NCI-H2029 (cell line): ENCODE measurements at places on chromosomes 16 and 17.

- no peak for DNase-seq
These were observed 9.5 kb downstream of the TBX21 start for GRCh38 chr17:47742319-47743181.

GRCh38 chr16:65745201-65745708 lies 621.2 kb upstream of the CDH5 start:
- no peak for DNase-seq

- no peak for DNase-seq
These were observed 21.8 kb downstream of the CEP131 start for GRCh38 chr17:81200695-81201580.

DNA sequence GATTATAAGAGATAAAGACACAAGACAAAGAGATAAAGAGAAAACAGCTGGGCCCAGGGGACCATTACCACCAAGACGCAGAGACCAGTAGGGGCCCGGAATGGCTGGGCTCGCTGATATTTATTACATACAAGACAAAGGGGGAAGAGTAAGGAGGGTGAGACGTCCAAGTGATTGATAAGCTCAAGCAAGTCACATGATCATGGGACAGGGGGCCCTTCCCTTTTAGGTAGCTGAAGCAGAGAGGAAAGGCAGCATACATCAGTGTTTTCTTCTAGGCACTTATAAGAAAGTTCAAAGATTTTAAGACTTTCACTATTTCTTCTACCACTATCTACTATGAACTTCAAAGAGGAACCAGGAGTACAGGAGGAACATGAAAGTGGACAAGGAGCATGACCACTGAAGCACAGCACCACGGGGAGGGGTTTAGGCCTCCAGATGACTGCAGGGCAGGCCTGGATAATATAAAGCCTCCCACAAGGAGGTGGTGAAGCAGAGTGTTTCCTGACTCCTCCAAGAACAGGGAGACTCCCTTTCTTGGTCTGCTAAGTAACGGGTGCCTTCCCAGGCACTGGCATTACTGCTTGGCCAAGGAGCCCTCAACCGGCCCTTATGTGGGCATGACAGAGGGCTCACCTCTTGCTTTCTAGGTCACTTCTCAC lies 63.9 kb upstream of the ARL4D start:
- DNase-seq = no peak

- DNase-seq = no peak
These were observed 539 bp upstream of the GABARAPL2 start for GRCh38 chr16:75565640-75566039.

DNA sequence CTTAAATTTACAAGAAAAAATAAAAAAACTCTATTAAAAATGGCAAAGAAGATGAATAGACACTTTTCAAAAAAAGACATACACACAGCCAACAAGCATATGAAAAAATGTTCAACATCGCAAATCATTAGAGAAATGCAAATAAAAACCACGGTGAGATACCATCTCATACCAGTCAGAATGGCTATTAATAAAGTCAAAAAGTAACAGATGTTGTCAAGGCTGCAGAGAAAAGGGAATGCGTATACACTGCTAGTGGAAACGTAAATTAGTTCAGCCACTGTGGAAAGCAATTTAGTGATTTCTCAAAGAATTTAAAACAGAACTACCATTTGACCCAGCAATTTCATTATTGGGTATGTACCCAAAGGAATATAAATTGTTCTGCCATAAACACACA lies 31.4 kb downstream of the CAPNS2 start:
- DNase-seq = no peak

DNA sequence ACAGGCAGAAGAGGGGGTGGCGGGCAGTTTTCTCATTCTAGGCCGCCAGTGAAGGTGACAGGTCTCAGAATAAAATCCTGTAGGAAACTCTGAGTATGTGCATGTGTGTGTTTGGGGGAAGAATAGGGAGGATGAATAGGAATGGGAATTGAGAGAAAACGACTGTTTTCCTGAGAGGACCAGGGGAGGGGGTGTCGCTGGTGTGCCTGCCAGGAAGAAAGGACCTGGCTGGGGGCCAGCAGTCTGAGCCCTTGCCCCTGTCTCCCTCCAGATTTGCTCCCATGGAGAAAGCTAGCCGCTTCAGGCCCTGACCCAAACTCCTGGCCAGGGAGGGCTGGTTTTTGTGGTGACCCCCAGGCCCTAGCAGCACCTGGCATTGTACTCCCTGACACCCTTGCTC lies 14.4 kb downstream of the C17orf50 start:
- no peak for DNase-seq

DNA sequence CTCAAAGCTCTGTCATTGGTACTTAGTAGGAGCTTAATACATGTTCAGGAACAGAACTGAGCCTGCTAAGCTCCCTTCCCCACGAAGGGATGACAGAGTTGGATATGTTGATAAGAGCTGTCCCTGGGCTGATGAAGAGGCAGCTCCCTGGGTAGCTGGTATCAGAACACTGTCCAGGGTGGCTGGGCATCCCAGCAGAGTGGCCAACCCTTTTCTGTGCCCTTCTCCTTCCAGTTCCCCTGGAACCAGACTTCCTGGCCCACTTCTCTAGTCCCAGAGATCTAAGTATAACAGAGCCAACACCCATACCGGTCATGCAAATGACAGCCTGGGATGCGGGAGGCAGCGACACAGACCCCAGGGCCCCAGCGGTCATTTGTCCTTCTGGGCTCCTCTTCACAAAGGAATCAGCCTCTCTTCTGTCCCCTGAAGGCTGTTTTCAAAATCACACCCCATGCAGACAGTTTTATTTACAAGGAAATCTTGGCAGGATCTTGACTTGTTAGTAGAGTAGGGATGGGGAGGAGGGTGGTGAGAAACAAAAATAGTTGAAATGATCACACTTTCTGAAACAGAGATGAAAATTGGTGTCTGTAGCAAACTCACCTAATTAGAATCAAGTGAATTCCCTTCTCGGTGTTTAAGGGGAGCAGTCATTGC lies 1.4 kb upstream of the RHBDL3 start:
- DNase-seq = no peak

GRCh38 chr16:55991843-55992242 lies 116.7 kb upstream of the CES5A start:
- no peak for DNase-seq

DNA sequence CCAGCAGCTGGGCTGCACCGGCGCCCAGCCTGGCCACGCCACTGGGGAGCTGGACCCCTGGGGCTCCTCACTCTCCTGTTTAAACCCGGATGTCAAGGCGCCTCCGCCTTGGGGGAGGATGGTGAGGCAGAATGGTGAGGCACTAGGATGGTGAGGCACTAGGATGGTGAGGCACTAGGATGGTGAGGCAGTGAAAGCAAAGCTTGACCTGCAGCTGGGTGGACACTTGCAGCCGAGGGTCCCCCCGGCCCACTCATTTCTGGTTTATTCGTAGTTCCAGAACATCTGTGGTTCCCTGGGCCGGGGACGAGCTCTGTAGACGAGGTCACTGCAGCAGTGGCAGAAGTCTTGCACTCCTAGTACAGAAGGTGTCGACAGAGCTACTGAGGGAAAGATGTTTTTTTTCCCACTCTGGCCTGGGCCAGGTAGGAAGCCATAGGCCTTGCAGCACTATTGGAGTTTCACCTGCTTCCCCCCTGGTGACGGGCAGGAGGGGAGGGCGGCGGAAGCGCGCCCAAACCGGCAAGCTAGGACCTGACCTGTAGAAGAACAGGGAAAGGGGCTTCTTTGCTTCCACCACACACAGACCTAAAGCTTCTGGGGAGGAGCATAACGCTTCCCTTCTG lies 1.1 kb upstream of the HNF1B start:
- DNase-seq = no peak

GRCh38 chr17:37358830-37359681 lies 16.7 kb upstream of the C17orf78 start:
- DNase-seq = peak; percentile 85

DNA sequence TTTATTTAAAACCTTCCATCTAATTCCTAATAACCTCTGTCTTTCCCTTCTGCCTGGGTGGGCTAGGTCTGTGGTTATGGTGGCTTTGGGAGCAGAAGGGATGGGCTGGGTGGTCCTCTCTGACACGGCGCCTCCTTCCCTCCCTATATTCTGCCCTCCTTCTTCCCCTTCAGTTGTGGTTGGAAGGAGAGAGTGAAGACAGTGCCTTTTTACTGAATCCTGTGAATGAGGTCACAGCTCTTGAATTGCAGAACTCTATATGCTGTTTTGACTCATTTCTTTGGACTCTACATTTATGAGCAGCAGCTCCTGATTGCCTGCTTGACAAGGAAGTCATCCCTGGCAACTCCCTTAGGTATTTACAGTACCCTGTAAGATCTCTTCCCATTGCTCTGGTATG lies 256.0 kb upstream of the ELAC2 start:
- no peak for DNase-seq

GRCh38 chr16:11076259-11077018 lies 132.1 kb downstream of the CLEC16A start:
- no peak for DNase-seq

DNA sequence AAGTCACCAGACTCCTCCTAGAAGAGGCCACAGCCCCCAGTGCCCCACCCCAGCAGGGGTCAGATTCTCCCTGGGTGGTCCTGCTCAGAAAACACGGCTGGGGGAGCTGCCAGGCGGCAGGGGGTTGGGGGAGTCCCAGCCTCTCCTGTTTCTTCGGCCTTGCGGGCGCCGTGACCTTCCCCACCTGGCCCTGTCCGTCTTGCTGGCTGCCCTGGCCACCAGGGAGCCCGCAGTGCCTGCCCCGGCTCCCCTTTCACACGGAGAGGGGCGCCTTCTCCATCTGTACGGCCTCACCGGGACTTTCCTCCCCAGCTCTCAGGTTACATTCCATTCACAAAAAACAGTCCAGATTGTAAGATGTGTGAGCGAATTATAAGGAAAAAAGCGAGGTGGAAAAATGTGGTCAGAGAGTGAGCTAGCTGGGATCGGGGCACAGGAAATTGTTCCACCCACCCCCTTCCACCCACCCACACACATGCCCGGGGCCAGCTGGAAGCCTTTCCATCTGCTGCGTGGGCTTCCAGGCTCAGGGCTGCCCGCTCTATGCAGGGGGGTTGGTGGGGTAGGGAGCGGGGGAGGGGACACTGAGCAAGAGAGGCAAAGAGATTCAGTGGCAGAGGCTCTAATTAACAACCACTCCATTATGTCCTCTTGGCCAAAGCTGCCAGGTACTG lies 14.6 kb upstream of the CIBAR2 start:
- DNase-seq = no peak

DNA sequence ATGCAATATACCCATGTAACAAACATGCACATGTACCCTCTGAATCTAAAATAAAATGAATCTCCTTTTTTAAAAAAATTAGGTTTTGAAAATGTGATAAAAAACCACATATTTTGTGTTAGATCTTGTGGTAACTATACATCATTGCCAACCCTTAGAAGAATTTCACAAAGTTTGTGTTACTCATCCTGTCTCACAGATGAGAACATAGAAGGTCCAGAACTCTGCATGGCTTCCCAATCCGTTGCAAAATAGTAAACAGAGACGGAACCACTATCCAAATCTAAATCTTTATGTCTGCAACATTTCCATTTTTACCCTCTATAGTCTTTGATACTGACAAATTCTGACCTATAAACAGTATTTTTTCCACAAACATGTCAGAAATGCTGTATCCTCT lies 759.9 kb downstream of the KCNJ2 start:
- no peak for DNase-seq

- DNase-seq = no peak
These were observed 4.4 kb upstream of the UNK start for GRCh38 chr17:75779987-75780889.

GRCh38 chr16:8565498-8565897 lies 24.8 kb downstream of the TMEM114 start:
- DNase-seq = no peak

GRCh38 chr16:50367777-50368409 lies 895 bp downstream of the BRD7 start:
- DNase-seq = no peak

DNA sequence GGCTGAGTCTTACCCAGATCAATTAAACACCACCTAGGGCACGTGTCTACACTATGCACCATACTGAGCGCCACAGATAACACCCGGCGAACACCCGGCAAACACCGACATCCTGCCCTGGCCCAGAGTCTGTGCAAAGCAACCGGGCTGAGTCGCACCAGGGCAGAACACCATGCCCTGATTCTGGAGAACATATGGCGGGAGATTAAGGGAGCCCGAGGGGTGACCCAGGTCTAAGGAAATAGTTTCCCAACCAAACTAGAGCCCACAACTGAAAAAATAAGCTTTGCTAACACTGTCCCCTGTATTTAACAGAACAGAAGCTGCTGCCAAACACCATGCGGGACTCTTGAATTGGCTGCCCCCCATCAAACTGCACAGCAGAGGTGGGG lies 22.1 kb downstream of the MYO18A start:
- no peak for DNase-seq

GRCh38 chr16:13421726-13422125 lies 498.2 kb upstream of the ERCC4 start:
- no peak for DNase-seq
